ENCODE measurements at places on chromosomes 1 and 21. TPM values are rescaled to one million over a fixed set of nuclear protein-coding genes. Genes with fewer than 3 reads are reported as not detected.

KLHDC8A gene
- total RNA-seq = 3.4 TPM

DNA sequence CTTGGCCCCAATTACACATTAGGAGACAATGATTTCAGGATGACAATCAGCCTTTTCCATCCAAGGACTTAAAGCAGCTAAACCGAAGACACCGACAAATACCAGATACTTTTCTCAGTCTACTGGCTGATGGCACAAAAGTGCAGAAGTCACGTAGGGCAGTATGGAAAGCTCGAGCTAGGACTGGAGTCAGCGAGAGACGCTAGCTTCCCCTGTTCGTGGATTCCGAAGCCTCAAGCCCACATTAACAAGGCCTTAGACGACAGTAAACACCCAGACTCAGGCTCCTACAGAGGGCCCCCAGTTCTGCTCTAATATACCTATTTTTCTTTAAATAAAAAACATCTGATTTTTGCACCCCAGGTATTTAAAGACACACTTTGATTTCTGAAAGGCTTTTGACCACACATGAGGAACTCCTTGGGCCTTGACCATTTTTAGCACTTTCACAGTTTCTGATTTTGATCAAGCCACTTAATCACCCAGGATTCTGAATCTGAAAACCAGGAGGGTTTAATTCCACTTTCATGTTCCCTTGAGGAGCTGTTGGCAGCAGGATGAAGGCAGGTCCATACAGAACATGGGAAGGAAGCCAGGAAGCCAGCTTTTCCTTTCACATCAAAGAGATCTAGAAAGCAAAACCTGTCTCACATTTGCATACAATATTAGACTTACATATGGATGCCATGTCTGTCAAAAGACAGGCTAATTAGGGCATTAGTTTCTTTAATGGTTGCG, 204.1 kb downstream of the GABPA start:
- DNase-seq = no peak

DNA sequence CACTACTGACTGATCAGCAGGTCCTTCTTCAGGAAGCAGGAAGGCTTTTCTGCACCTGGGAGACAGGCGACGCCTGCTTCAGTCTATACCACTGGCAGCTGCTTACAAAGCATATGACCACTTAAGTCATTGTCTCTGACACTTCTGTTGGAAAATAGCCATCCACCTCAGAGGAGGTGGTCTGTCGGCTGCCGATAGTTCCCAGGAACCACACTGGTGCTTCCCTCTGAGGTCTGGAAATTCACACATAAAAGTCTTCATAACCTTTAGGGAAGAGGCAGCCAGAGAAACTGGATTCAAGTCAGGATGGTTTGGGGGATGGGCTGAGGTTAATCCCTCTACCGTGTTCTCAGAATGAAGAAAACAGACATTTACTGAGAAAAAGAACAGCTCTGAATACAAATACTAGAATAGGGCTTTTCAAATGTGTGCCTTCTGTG, 15.6 kb upstream of the SRP9 start:
- DNase-seq = no peak

DNA sequence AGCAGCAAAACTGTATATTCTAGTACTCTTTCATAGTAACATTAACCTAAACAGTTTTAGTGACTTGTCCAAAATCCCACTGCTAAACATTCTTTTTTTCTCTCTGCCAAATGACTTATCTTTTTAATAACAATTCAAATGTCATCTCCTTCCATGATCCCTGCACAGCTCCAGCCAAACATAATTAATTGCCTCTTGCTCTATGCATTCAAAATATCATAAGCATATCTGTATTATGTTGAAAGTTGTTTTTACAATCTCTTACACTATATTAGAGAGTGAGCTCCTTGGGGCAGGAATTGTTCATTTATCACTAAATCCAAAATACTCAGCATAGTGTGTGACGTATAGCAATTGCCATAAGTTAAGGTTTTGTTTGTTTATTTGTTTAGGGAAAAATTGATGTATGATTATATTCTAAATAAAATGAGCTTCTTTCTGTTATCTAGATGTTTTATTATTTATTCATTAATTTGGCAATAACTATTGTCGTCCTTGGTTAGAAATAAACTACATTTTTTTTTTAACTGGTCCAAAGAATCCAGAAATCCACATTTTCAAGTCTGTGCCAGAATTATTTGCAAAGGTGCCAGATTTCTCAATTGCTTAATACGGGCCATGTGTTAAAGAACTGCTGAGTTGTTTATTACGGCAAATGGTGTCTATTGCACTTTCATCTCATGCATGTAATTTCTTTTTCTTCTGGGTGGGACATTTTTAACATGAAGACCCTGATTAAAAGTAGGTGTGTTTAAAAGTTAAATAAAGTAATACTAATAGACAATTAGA, 577.2 kb upstream of the ZRANB2 start:
- no peak for DNase-seq

RAD54L gene
- 50.3 TPM for total RNA-seq

DNA sequence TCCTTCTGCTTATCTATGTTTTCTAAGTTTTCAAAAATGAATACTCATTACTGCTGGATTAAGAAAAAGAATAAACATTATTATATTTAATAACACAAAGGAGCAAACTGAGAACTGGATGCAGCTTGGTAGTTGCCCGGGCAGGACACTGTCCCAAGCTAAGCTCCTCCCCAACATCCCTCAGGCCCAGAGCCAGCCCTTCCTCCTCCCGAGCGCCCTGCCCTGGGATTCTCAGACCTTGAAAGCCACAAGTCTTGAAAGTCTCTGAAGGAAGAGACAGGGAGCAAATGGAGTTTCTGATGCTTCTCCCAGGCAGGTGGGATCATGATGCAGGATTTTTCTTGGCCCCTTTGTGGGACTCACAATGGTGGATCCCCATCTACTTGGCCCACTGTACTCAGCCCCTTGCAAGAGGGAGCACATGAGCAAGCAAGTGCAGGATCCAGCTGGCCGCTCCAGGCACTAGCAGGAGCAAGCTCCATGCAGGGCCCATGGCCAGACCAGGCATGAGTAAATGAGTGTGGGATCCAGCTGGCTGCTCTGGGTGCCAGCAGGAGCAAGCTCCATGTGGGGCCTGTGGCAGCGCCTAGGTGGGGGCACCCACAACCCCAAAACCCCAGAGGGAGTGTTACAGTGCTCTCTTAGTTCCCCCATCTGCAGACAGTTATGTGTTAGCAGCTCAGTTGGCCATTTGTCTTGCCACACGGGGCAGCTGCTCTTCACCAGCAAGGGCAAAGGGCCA, 32.1 kb upstream of the RAB4A start:
- DNase-seq = peak; percentile 45

CYP4A11 gene
- not detected for total RNA-seq

DNA sequence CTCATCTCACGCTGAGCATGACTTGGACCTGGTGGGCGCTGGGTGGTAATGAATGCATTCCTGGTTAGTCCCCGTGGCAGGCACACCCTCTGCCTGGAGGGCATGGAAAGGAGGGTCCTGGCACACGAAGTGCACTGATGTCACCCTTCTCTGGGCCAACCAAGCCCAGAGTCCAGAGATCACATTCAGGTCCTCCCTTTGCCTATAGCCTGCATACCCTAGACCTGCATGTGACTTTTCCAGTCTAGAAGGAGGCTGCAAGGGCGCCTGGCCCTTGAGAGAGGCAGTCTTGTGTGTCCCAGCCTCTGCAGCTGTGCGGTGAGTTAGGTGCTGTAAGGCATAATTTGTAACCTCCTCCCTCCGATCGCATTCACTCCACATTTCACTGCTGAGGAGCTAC, 22.1 kb downstream of the PADI2 start:
- DNase-seq = no peak

GRCh38 chr21:43906585-43907370, 41.8 kb downstream of the AGPAT3 start:
- no peak for DNase-seq

OR10T2 gene
- total RNA-seq = not detected

DNA sequence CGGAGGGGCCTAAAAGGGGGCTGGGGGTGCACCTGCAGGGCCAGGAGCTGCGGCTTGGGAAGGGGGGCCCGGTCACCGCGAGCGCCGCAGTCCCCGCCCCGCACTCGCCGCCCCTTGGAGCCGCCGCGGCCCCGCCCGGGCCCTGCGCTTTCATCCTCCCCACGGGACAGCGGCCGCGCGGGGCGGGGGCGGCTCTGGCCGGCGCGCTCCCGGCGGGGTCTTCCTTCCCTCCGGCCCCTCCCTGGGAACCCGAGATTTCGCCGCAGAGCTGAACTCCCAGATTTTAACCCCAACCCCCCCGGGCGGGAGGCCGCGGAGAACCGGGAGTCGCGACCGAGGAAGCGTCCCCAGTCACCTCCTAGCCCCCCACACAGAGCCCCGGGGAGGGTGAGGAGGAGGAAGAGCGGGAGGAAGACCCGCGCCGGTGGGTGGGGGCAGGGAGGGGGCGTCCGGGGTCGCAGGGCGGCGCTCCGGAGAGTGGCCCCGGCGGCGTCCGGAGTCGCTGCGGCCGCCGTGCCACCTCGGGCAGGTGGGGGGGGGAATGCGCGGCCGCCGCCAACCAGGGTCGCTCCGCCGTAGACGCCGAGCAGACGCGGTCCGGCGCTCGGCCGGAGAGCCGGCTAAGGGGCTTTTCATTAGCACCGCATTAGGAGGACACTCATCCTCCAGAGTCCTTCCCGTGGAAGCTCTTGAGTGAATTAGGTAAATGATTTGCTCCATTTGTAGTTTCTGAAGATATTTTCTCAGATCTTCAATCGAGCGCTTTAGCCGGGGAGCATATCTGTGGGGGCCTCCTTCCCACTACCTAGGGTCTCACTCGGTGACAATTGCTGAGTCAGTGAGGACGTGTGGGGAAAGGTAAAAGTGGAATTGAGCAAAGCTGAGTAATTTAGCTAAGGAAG, 31.6 kb upstream of the NFIA start:
- DNase-seq = peak; percentile 68

GRCh38 chr1:22884806-22885530, 87.7 kb downstream of the LACTBL1 start:
- DNase-seq = no peak

GRCh38 chr1:155967341-155968050, 10.9 kb downstream of the ARHGEF2 start:
- DNase-seq = no peak

DNA sequence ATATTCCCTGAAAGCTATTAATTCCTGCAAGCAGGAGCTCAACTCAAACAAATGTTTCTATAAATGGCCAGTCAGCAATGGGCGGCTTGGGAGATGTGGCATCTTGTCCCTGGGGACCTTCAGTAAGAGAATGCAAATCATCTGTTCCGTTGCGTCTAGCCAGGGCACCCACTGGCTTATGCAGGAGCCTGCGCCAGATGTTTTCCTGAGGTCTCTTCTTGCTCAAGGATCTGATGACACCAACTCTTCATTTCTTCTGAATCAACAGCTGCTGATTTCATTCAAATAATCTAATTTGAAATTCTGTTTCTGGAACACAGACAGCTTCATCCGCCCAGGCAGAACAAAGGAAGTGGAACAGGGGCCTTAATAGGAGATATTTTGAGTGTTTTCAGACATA, 70.0 kb upstream of the AJAP1 start:
- no peak for DNase-seq

KCNK1 gene
- total RNA-seq = 10.8 TPM

GRCh38 chr1:160018900-160019299, 12.9 kb downstream of the PIGM start:
- DNase-seq = no peak

Measured in H1 (cell line).